ENCODE measurements at places on chromosomes 11 and 22. TPM values are rescaled to one million over a fixed set of nuclear protein-coding genes. Genes with fewer than 3 reads are reported as not detected.
A peak's percentile ranks its signal among the peaks of the same experiment; 100 is the strongest.

DNA sequence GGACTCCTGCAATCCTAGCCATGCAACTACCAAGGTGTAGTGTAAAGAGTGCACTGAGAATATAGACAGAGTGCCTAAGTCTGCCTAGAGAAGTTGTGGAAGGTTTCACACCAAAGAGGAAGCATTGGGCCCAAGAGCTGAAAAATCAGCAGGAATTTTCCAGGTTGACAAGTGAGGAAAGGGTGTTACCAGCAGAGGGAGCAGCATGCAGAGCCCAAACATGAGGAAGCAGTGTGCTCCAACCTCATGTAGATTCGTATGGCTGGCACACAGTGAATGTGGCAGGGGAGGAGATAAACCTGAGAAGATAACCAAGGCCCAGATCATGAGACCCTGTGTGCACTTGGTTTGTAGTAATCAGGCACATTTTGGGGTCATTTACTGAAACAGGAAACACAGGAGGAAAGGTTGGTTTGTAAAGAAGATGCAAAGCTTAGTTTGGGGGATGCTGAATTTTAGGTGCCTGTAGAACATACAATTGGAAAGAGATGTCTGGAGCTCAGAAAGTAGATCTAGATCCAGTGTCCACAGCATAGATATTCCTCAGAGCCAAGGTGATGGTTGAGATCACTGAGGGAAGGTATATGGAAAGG lies 1.7 kb downstream of the HPX start:
- peak; percentile 63 for DNase-seq

DNA sequence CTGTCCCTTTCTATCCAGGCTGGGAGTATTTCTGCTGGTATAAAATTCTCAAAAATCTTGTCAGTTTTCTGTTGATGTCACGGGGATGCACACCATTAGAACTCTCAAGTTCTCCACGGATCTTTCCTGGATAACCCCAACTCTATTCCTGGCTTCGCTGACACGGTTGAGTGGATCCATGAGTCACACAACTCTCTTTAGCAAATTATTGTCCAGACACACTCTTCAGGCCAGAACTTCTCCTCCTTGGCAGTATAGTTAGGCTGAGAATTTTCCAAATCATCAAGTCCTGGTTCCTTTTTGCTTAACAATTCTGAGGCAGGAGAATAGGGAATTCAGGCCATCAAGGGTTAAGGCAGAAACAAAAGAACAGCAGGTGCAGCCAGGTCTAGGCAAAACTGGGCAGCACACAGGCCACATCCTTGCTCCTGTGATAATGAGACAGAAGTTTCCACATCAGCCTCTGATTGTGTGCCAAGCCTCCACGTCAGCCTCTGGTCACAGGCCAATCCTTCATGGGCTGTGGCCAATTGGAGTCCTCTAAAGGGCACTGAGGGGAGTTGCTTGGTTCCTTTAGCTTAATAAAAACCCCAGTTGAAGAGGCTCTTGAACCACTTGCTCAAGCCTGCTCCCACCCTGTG lies 5.7 kb upstream of the ACAT1 start:
- peak; percentile 93 for DNase-seq

DNA sequence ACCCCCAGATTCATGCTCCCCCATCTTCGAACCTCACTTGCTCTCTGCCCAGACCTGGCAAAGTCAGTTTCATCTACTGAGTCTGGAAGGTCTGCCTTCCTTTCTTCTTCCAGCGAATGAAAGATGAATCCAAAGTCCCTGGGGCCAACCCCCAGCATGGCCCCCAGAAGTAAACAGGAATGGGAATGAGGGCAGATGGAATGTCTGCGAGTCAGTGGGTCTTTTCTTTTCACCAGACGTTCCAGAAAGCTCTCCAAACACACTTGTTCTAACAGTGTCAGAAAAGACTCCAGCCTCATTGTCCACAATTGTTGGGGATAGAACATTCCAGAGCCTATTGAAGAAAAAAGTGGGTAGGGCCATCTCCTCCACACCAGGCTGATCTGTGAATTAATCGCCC lies 28.6 kb downstream of the RIBC2 start:
- DNase-seq: no peak

DNA sequence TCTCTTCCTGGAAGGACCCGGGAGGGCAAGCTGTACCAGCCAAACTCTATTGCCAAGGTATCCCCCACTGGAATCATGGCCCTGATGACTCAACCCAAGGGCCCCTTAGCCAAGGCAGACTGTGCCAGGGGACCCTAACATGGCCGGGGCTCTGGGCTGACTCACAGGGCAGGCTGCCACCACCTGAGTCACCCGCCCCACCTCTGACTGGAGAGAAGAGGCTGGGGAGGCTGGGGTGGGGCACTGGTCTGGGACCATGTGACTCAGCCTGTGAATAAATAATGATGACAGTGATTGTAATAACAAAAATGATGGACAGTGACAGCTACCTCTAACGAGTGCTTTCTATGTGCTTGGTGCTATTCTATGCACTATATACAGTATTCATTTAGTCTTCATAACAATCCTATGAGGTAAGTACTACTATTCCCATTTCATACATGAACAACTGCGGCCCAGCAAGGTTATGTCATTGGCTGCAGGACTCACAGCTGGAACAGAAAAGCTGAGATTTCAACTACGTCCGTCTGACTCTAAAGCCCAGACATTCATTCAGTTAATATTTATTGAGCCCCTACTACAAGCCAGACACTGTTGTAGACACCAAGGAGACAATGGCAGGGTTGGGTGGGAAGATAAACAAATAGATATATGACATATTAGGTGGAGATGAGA lies 84.2 kb downstream of the FBXO7 start:
- no peak for DNase-seq

- DNase-seq: no peak
Measured at GRCh38 chr11:70243912-70244652, 26.4 kb upstream of the PPFIA1 start.

GRCh38 chr11:69148806-69149205 lies 6.9 kb upstream of the SMIM38 start:
- DNase-seq: no peak

GRCh38 chr11:61149624-61150615 lies 11.3 kb downstream of the VPS37C start:
- peak; percentile 63 for DNase-seq

- DNase-seq: no peak
Measured at GRCh38 chr11:16795146-16795545, 56.7 kb downstream of the C11orf58 start.

DNA sequence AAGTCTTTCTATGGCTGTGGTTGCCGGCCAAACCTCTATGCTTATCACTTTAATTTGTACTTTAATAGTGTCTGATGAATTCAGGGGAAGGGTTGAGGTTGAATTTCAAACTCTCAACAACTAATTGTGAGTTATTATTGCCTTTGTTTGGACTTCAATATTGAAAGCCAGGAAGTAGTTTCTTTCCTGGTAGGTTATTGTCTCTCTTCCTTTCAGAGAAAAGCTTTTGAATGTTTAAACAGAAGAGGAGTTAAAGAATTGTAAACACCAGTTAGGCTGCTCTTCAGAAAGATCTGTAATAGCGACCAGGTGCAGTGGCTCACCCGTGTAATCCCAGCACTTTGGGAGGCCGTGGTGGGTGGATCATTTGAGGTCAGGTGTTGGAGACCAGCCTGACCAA lies 22.2 kb downstream of the NNMT start:
- DNase-seq: peak; percentile 69

DNA sequence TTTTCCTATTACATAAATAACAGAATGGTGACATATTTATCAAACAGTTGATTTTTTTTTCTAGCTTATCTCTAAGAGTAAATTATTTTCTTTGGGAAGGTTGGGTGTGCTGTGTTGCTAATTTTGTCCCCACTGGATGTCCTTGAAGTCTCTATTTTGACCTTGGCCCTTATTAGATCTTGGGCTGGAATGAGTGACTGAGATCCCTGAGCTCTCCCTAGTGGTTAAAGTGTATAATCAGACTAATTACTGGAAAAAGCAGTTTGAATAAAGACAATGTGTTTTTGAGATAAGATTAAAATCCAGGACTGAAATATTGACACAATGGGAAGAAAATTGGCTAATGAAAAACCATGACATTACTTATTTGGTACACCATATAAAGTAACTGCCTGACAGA lies 56.1 kb downstream of the AASDHPPT start:
- DNase-seq: peak; percentile 3

- no peak for DNase-seq
Measured at GRCh38 chr11:20561915-20562314, 37.5 kb upstream of the SLC6A5 start.

DNA sequence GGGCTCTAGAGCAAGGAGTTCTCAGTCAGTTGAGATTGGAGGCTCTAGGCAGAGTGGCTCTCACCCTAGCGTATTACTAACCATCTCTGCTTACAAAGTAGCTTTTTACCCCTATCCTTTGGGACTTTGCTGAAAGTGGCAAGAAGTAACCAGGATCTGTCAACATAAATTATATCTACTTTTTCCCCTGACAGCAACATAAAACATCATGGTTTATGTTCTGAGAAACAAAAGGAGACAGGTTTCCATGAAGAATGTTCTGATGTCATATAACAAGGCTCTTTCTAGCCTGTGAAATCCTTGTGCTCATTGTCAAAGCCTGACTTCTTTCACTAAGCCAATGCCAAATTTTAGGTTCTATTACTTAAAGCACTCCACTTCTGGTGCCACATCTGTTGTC lies 7.2 kb upstream of the EIF3M start:
- no peak for DNase-seq

DNA sequence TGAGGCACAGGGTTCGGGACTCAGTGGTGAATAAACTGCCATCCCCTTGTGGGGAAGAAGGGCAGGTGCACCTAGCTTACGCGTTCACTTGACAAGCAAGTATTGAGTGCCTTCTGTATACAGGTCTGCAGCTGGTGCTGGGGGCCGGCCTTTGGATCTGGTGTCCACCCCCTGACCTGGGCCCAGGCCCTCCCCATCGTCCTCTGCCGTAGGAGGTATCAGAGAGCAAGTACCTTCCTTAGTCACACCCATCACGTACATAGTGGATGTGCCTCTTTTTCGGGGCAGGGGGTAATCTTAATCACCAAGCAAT lies 53.3 kb downstream of the SMIM38 start:
- no peak for DNase-seq

- no peak for DNase-seq
Measured at GRCh38 chr11:95434489-95435057, 203.6 kb upstream of the SESN3 start.

The DEPDC7 gene
- polyA plus RNA-seq: 0.05 TPM

The SLN gene
- not detected for polyA plus RNA-seq

The SNX15 gene
- 15.5 TPM for polyA plus RNA-seq

The OR5AR1 gene
- polyA plus RNA-seq: not detected

The APOBEC3B gene
- 19.9 TPM for polyA plus RNA-seq

The AMOTL1 gene
- polyA plus RNA-seq: 12.5 TPM

The GNG3 gene
- not detected for polyA plus RNA-seq

The WNT7B gene
- polyA plus RNA-seq: not detected

The KBTBD3 gene
- polyA plus RNA-seq: 0.76 TPM

The CECR2 gene
- polyA plus RNA-seq: 0.01 TPM
